ENCODE measurements at places on chromosomes 2 and 18.

GRCh38 chr2:237806334-237806733, 7.8 kb downstream of the RBM44 start:
- DNase-seq: no peak

DNA sequence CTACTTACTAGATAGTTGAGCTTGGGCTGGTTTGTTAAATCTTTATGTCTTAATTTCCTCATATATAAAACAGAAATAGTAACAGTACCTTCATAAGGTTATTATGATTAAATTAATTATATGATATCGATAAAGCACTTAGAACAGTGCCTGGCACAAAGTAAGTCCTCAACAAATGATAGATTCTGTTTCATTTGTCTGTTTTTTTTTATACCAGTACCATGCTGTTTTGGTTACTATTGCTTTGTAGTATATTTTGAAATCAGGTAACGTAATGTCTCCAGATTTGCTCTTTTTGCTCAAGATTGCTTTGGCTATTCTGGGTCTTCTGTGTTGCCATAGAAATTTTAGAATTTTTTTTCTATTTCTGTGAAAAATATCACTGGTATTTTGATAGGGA, 66.3 kb downstream of the DYM start:
- DNase-seq: no peak

DNA sequence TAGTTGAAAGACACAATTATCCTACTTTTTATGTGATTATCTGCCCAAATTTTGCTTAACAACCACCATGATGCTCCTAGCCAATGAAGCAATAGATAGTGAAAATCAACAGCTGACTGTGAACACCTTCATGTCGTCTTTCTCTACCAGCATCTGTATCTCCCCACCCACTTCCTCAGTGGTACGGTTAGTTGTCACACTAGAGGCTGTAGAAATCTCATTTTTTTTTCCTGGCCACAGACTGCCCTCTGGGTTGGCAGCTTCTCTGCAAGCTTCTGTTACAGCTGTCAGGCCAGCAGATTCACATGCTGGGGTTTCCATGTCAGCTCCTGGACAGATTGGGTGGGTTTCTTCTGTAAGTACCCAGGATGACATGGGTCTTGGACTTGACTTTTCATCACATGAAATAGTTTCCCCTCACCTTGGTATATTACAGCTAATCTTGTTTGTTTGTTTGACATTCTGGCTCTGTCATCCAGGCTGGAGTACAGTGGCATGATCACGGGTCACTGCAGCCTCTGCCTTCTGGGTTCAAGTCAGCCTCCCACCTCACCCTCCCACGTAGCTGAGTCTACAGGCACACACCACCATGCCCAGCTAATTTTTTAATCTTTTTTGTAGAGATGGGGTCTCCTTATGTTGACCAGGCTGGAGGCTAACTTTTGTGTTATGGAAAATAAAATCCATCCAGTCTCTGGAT, 24.3 kb downstream of the STAT4 start:
- DNase-seq: no peak

GRCh38 chr2:204544961-204545860, at the start of gene PARD3B:
Gene PARD3B (plus strand): TSS chr2:204545475. CDS start chr2:204546000, 525 bp downstream.
- DNase-seq: peak; percentile 33

- DNase-seq: no peak
These were observed 22.1 kb upstream of the RNF103 start for GRCh38 chr2:86645752-86646151.

- no peak for DNase-seq
These were observed 32.6 kb downstream of the PMAIP1 start for GRCh38 chr18:59932401-59932800.

- DNase-seq: no peak
These were observed 26.5 kb upstream of the OTOS start for GRCh38 chr2:240166761-240167587.

- no peak for DNase-seq
These were observed 51.8 kb upstream of the NPAS2 start for GRCh38 chr2:100767810-100768806.

Measured in substantia nigra (tissue), 51 donors.